Stimulated activated CD8-positive, alpha-beta memory T cell treated with anti-CD3 and anti-CD28 coated beads, Interleukin-15, amount 100 ng/mL, for 24 hours (primary cell): ENCODE measurements at places on chromosomes 2 and 18.

DNA sequence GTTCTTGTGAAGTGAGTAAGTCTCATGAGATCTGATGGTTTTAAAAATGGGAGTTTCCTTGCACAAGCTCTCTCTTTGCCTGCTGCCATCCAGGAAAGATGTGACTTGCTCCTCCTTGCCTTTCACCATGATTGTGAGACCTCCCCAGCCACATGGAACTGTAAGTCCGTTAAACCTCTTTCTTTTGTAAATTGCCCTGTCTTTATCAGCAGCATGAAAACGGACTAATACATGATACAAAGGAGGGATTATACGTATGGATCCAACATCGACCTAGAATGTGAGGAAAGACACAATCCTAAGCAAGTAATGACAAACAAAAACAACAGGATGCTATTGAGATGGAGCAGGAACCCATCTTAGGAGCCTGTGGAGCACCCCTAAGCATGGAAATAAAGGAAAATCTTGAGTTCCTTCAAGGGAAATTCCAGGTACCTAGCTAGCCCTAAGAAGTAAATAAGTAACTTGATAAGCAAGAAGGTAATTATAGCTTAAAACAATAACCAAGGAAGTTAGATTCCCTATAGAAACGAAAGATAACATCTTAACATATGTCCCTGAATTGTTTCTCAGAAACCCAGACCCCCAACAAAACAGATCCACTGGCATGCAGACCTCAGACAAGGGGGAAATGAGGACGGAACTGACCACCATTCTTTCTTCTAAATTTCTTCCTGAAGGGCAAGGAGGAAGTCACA, 1.5 kb upstream of the TNFRSF11A start:
- no peak for DNase-seq

DNA sequence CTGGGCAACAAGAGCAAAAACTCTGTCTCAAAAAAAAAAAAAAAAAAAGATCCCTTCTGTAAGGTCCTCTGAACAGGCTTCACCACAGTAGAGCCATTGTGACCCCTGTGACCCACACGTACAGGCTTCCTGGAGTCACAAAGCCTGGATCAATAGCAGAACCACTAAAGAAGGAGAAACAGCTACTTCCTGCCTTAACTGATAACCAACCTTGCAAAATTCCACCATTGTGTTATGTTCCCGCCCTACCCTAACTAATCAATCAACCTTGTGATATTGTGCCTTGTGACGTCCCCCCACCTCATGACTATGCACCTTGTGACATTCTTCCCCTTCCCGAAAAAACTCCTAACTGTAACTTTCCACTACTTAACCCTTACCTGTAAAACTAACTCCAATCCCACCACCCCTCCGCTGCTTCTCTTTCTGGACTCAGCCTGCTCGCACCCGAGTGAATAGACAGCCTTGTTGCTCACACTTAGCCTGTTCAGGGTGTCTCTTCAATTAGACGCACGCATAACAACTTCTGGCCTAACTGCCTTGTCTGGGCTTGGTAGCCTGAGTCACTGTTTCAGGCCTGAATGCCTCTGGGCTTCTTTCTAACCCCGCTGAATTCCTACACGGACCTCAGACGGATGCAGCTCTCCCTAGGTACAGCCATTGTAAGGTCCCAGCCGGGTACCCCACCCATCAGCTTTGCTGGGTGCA, 13.9 kb downstream of the SCYGR8 start:
- no peak for DNase-seq

DNA sequence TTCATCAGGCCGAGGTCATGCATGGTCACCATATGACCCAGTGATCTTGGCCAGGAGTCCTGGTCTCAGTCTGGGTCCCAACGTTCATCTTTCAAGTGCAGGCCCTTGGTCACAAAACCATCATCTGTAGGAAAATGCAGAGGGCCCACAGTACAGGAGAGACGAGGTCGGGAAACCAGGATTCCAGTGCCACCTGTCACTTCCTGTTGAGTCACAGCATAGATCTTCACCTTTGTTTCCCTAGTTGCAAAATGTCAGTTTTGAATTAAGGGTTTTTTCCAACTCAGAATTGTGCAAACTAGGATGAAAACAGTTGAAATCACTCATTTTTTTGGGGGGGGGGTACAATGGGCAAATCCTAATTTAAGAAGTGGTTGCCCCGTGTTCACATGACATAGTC, 162.2 kb downstream of the INSIG2 start:
- no peak for DNase-seq

GRCh38 chr18:68399721-68400120, 315.2 kb downstream of the TMX3 start:
- DNase-seq: no peak

- DNase-seq: no peak
Observed at GRCh38 chr2:16425462-16426336, 239.9 kb downstream of the CYRIA start.

DNA sequence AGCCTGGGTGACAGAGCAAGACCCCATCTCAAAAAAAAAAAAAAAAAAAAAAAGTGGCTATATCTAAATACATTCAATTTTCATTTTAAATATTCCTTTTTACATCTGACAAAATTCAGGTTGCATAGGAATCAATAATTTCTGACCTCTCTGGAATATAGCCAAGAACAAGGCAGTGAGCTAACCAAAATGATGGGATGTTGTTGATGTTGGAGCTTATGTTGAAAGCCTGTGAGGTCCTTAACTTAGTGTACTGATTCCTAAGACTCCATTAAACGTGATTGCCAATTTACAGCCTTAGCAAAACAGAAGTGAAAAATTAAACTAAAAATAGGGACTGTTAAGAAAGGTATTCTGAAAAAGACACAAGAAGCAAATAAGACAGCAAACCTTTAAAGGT, 109.6 kb downstream of the MEP1B start:
- DNase-seq: no peak

DNA sequence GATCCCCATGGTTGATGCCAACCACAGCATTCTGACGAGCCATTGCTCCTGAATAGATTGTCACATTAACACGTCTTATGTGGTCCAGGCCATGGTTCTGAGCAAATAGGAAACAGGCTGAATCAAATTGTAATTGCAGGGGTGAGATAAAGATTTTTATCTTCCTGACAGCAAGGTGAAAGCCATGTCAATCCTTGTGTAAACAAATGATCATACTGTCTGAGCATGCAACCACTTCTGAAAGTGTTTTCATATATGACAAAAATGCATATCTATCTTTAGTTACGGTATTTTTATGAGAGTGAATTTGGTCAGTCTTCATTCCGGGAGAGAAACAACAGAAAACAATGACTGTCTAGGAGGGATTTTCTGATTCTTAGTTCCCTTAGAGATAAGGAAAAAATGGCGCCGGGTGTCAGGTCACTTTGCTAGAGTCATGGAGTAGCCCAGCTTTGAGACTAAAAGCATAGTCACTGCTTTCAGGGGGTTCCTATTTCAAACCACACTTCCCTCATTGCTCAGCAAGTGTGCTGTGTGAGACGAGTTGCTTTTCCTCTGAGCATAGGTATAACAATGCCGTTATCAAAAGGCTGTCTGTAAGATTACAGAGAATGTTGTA, 958.9 kb downstream of the DCDC2C start:
- no peak for DNase-seq

- DNase-seq: no peak
Observed at GRCh38 chr2:159456500-159457426, 159.6 kb downstream of the BAZ2B start.

DNA sequence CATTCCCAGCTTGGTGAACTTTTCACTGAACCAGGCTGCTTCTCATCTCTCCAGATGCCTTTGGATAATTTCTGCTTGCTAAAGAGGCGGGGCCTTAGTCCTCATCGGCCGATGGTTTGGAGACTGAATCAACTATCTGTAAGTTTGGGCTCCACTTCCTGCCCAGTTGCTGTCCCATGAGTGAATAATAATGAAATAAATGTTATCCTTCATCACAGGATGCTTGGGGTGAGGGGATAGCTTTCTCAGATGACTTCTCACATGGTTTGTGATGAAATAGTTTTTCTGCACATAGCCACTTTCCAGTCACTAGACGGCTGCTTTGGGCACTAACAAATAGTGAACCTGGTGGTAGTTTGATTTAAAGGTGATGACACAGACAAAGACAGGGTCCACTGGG, 376.6 kb upstream of the TRIB2 start:
- DNase-seq: no peak

GRCh38 chr2:80670763-80671162, 366.2 kb upstream of the LRRTM1 start:
- DNase-seq: no peak

- DNase-seq: no peak
Observed at GRCh38 chr2:6423157-6423556, 442.6 kb downstream of the CMPK2 start.

- DNase-seq: no peak
Observed at GRCh38 chr18:39172695-39173421, 1607.3 kb upstream of the CELF4 start.

DNA sequence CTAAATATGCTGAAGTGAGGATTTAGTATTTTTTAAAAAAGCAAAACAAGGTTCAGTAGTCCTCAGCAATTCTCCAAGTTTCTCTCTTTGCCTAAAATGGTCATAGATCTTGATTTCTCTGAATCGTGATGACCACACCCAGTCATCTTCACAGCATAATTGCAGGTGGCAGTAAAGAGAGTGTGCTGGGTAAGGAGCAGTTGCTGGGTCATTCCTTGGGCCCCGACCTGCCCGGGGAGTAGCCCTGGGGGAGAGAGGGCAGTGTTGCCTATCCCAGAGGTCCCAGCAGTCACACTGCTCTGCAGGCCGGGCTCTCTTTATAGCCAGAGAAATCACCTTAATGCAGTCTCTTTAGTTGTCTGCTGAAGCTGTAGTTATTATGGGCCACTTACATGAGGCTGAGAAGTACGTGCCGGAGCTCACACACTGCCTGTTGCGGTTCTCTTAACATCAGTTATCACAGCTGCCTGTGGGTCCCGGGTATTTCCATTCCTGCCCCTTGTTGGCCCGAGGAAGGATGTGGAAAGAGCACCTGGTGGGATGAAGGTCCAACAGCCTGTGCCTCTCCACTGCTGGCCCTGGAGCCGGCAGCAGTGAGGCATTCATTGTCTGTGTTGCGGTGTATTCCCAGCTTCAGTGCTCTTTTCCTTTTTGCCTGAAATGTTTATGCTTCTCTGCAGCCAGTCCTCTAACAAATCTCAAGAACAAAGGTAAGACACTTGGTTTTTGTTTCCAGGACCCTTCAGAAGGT, 230.1 kb downstream of the ALPK2 start:
- DNase-seq: no peak

DNA sequence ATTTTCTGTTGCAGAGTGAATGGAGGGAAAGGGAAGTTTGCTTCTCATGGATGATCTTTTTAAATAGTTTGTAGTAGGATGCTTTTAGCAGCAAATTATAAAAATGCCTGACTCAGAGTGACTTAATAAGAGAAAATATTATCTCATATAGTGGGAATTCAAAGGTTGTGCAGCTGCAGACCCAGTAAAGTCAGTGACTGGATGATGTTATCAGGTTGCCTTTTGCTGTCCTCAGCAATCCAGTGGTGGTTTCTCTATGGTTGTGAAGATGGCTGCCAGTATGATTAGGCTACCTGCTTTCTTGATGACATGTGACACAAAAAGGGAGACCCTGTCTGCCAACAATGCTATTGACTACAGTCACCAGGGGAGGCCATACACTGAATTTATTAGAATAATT, 184.8 kb downstream of the DIS3L2 start:
- DNase-seq: no peak

GRCh38 chr2:19652811-19653210, 249.0 kb downstream of the TTC32 start:
- no peak for DNase-seq

- DNase-seq: no peak
Observed at GRCh38 chr18:37734406-37734805, 168.8 kb upstream of the CELF4 start.

DNA sequence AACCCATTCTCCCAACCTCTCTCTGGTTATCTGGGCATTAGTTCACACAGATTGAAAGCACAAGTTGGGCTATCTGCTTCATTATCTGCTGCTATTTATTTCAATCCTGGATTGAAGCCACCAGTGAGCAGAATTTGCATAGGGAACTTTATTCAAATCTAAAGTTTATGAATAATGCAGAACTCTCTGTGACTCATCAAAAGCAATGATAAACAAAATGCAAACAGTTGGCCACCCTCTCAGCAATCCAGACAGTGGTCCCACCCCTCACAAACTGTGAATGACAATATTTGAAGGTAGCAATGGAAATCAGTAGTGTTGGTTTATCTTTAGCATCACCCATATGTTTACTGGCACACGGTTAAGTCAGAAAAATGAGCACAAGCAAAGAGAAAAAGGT, 106.8 kb upstream of the TMEM178A start:
- no peak for DNase-seq

GRCh38 chr18:26386002-26386401, 159.8 kb downstream of the TAF4B start:
- DNase-seq: no peak

DNA sequence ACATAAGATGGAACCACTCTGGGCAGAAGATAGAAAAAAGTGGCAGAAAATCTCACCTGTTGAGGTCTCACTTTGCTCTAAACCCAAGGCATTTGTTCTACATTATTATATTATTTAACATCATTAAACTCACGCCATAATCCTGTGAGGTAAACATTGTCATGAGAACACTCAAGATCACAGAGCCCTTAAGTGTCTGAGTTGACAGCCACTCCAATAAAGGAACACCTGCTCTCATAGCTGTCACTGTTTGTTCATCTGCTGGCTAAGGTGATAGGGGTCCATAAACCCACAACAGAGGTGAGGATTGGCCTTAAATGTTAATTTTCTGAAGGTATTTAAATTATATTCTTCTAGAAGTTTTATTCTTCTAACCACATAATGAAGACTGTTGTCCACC, 439.7 kb downstream of the RIT2 start:
- no peak for DNase-seq

GRCh38 chr2:164662066-164662465, 40.8 kb upstream of the GRB14 start:
- DNase-seq: no peak

GRCh38 chr18:777021-777420, 35.0 kb downstream of the YES1 start:
- no peak for DNase-seq

DNA sequence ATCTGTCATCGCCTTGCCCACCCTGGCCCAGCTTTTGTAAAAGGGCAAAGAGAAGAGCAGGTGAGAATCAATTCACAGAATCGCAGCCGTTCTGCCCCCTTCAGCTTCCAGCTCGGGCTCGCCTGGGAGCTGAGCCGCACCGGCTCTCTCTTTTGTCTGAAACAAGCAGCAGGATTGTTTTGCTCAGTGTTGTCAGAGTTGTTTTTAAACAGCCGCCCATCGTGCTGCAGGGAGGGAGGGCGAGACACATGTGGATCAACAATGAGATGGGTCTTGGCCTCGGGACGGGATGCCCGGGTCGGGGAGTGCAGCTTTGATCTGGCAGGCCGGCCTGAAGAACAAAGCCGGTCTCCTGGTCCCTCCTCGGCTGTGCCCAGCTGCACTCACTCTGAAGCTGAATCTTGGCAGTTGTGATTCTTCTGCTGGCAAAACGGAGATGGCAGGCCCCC, 39.7 kb upstream of the HDAC4 start:
- no peak for DNase-seq

GRCh38 chr2:216474925-216475670, 23.5 kb upstream of the RPL37A start:
- DNase-seq: no peak

- no peak for DNase-seq
Observed at GRCh38 chr2:6290217-6291015, 575.3 kb downstream of the CMPK2 start.
